Aorta (tissue), 5 donors: ENCODE measurements at places on chromosomes 3 and 15. TPM values are rescaled to one million over a fixed set of nuclear protein-coding genes. Genes with fewer than 3 reads are reported as not detected.

Gene TMCO5A
- total RNA-seq: not detected

Gene LTK
- total RNA-seq: 1.1 TPM

Gene GP9
- not detected for total RNA-seq

Gene FYCO1
- 91.8 TPM for total RNA-seq

Gene STX19
- total RNA-seq: 0.54 TPM

Gene FRG2C
- not detected for total RNA-seq

Gene ZNF385D
- 118 TPM for total RNA-seq

Gene KLF15
- total RNA-seq: 39.9 TPM

Gene LYZL4
- not detected for total RNA-seq

Gene PIGZ
- total RNA-seq: 5.2 TPM

Gene MYO5A
- 42.1 TPM for total RNA-seq

Gene DLEC1
- total RNA-seq: 0.26 TPM

Gene SPINK8
- total RNA-seq: not detected

Gene KCNAB1
- 45.8 TPM for total RNA-seq

Gene UBE2E1
- total RNA-seq: 96.8 TPM

Gene DOCK3
- 0.97 TPM for total RNA-seq

Gene IL17RB
- total RNA-seq: 0.52 TPM

Gene ERICH6
- total RNA-seq: 0.18 TPM

Gene CLSTN2
- total RNA-seq: 18.0 TPM

Gene HESX1
- 1.9 TPM for total RNA-seq

Gene EPHB1
- total RNA-seq: 3.6 TPM

Gene IMPG2
- 0.63 TPM for total RNA-seq

Gene CLDN18
- total RNA-seq: not detected

Gene FBXL22
- total RNA-seq: 18.6 TPM

Gene SCN11A
- total RNA-seq: 0.93 TPM

Gene SUCNR1
- total RNA-seq: 3.2 TPM

Gene FMN1
- total RNA-seq: 23.4 TPM

Gene CYP19A1
- 4.5 TPM for total RNA-seq

Gene PLS1
- total RNA-seq: 0.97 TPM

Gene C2CD4B
- 3.3 TPM for total RNA-seq

Gene RARRES1
- total RNA-seq: 323 TPM

Gene ARNT2
- 16.2 TPM for total RNA-seq

Gene AHSG
- not detected for total RNA-seq

Gene P2RY12
- total RNA-seq: 1.9 TPM

Gene NEK10
- 1.2 TPM for total RNA-seq

Gene DIS3L
- 36.2 TPM for total RNA-seq

Gene ARIH2
- total RNA-seq: 84.1 TPM
